ENCODE measurements at places on chromosomes 6 and 20.

GRCh38 chr20:31641391-31641790 is 3.7 kb downstream of the COX4I2 start:
- DNase-seq: no peak

GRCh38 chr6:91341473-91341872 is 754.6 kb upstream of the MAP3K7 start:
- DNase-seq: no peak

GRCh38 chr6:117143647-117144046 is 121.7 kb upstream of the VGLL2 start:
- no peak for DNase-seq

DNA sequence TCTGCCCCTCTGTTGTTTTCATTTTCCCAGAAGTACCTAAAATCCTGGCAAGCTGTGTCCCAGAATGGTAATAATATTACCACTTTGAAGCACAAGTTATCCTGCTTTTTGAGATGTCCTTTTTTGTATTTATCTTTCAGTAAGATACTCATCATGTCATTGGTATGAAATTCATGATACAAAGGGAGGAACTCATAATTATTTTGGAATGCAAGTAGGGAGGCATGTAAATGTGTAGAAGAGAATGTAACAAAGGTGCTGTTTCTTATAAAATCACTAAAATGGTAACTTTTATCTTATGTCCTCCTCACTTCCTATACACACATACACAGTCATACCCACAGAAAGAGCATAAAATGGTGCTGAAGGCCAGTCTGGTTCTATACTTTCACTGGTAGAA is 109.9 kb downstream of the CD2AP start:
- no peak for DNase-seq

DNA sequence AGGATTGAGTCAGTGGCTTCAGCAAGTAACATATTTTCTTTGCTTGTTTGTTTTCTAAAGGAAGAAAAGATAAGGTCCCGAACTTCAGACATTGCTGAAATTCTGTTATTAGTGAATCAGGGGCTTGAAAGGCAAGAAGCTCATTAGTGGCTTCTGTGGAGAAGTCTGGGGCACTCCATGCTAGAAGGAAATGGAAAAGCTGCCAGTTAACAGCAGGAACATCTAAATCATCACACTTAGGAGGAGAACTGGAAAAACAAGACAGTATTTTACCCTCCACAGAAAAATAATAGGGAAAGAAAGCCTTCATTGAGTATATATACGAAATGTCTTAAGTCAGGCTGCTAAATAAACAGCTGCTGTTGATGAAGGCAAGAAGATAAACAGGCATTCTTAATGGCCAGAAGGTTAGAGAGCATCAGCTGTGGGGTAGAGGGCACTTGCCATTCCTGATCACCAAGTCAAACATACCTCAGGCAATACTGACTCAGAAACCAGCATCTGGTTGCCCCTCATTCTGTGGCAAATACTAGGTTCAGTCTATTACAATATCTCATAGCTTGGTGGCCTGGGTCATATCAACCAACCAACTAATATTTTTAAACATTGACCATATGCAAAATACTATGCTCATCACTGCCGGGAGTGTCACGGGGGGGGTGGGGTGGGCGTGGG is 143.2 kb upstream of the TENT5A start:
- DNase-seq: no peak

- DNase-seq: no peak
These were observed 233.4 kb downstream of the CD109 start for GRCh38 chr6:73929405-73929804.

GRCh38 chr6:106637051-106637716 is 7.8 kb downstream of the QRSL1 start:
- DNase-seq: peak; percentile 29

GRCh38 chr20:18578581-18578980 is 9.3 kb upstream of the DTD1 start:
- DNase-seq: no peak

DNA sequence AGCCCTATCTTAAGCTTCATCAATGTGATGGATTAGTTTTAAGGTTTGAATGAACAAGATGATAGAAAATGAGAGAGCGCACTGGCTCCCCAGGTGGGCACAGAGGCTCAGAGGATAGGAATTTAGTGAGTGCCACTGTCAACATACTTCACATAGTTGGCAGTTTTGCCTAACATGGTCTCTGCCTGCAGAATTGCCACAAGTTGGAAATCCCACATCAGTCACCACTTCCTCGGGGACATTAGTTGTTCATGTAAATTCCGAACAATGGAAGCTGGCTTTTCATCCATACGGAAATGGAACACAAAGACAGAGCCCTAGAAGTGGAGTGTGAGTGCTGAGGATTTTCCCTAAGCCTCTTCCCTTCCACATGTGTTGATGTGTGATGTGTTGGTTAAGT is 123.9 kb upstream of the PHACTR1 start:
- peak; percentile 79 for DNase-seq

DNA sequence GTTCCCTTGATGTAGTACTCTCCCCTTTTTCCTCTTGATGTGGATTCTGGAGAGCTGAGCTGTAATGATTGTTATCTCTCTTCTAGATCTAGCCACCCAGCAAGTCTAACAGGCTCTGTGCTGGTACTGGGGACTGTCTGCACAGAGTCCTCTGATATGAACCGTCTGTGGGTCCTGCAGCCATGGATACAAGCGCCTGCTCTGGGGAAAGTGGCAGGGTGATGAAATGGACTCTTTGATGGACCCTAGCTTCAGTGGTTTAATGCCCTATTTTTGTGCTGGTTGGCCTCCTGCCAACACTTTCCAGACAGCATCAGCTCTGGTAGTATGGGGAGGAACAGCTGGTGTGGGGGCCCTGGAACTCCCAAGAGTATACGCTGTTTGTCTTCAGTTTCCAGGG is 216.3 kb downstream of the ADGRG6 start:
- no peak for DNase-seq

DNA sequence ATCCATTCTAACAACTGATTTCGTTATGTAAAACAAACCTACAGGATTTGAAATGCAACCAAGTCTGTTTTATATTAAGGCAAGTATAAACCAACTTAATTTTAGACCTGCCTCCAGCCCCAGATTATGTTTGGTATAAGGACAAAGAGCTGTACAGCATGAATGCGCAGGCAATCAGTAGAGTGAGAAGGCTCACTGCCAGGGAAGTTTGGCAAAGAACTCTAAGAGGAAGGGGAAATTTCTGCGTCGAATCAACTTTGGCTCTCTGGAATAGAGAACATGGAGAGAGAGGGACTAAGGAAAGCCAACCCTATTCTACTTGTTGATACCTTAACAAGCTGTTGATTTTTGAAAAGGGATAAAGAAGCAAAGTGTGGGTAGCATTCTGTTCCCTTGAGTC is 96.9 kb upstream of the FOXO3 start:
- DNase-seq: no peak

DNA sequence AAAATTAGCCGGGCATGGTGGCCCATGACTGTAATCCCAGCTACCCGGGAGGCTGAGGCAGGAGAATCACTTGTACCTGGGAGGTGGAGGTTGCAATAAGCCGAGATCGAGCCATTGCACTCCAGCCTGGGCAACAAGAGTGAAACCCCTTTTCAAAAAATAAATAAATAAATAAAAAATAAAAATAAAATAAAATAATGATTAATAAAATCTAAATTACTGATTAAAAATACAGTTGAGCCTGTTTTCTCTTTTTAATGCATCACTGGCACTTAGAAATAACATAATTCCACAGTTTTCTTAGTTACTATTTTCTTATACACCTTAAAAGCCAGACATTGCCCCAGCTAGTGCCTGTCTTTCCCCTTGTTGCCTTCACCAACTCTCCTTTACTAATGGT is 922.8 kb upstream of the GJE1 start:
- DNase-seq: no peak

DNA sequence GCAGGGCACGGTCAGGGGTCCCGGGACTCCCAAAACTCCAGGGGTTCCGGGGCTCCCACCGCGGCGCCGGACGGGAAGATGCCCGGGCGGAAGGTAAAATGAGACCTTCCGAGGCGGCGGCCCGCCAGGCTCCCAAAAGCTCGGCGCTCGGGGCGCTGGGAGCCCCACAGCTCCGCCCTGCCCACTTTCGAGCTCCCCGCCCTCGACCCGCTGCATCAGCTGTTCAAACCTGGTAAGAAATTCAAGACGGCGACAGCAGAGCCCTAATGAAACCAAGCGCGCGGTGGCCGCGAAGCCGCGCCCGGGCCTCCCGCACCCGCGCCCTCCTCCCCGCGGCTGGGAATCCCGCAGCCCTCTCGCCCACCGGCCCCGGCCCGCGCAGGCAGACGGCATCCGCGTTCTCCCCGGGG is 369 bp downstream of the SLC4A11 start:
- DNase-seq: no peak

DNA sequence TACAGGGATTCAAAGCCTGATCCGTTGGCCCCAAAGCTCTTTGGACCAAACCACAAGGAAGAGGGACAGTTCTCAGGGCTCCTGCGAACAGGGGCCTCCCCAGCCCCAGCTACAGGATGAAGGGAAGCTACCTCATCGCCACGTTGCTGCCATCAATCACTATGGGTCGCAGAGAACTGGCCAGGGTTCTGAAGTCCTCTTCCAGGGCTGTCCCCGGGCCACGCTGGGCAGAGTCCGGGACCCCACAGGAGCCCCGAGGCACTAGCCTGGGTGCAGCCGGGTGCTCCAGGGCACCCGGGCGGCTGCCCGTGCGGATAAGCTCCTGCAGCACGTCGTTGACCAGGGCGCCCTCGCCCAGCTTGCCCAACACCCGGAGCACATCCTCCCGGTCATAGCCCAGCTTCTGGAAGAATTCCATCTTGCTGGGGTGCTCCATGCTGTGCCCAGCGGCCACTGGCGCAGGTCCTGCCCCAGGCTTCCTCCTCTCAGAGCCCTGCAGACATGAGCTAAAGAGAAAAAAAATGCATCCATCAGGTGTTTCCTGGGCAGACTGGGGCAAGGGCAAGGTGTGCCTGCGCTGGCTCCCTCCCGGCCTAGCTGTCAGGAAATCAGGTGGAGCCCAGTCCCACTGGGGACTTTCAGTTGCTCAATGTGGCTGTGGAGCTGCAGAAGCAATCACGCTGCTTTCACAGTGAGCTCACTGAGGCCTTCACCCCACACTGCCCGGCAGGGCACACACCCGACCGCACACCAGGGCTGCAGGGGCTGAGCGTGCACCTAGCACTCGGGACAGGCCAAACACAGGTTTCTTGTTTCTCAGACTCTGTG is 10.5 kb downstream of the ZC3H12D start:
- DNase-seq: no peak

DNA sequence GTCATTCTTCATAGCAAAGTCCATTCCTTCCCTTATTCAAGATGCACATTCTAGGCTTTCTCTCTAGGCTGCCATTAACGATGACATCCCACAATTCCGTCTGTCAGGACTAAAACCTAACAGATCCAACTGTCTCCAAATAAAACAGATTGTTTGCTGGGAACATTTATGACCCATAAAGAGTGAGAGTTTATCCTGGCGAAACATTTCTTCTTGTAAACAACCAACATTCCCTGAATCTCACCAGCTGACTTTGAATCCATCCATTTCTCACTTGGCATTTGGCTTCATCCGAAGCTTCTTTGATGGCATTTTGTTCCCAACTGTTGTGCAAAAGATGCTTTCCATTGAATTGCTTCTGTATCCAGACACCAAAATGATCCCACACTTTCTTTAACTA is 93.1 kb downstream of the OLIG3 start:
- no peak for DNase-seq

- DNase-seq: no peak
These were observed 9.3 kb upstream of the BCAS1 start for GRCh38 chr20:54079652-54080051.

DNA sequence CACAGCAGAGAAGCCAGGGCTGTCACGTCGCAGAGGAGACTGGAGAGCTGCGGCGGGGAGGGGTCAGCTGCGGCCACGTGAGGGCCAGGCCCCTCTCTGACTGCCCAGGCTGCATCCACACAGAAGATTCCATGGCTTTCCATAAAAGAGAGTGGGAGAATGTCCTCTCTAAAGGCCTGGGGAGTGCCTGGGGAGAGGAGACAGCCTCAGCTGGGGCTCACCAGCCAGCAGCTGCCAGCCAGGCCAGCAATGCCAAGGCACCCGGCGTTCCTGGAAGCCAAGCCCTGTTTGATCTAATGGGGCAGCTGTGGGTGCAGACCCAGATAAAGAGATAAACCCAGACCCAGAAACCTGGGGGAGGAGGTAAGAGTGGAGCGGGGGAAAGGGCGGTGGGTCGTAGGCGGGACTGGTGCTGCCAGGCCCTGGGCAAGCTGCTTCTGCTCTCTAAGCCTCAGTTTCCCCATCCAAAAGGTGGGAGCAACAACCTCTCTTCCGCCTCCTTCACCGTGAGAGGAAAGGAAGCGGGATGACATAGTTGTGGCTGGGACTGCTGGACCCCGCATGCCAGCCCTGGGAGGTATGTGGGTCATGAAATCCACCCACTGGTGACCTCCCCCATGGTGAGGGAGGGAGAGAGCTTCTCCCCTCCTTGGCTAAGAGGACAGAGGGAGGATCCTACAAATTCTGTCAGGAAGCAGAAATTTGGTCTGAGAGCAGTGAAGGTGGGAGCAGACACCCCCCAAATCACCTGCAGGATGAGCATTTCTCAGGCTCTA is 3.1 kb upstream of the OSBPL2 start:
- no peak for DNase-seq

- DNase-seq: no peak
These were observed 64.4 kb downstream of the EZR start for GRCh38 chr6:158754738-158755137.

- peak; percentile 52 for DNase-seq
These were observed 63.0 kb upstream of the NCOA3 start for GRCh38 chr20:47438464-47439381.

DNA sequence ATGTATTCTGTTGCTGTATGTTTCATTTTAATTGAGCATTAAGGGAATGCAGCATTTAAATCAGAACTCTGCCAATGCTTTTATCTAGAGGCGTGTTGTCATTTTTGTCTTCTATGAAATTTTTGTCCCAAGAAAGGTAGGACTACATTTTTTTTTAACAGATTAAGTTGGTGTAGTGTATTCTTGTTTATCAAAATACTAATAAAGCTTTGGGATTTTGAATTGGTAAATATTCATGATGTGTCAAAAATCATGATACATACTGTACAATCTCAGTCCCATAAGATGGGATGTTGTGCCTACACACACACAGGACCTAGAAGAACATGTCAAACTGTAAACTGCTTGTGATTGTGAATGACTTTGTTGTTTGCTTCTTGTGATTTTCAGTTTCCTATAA is 11.2 kb upstream of the HMGN4 start:
- DNase-seq: no peak

- DNase-seq: no peak
These were observed 98.8 kb downstream of the ASXL1 start for GRCh38 chr20:32456869-32457478.

GRCh38 chr20:51650685-51651134 is 108.2 kb upstream of the NFATC2 start:
- peak; percentile 81 for DNase-seq

DNA sequence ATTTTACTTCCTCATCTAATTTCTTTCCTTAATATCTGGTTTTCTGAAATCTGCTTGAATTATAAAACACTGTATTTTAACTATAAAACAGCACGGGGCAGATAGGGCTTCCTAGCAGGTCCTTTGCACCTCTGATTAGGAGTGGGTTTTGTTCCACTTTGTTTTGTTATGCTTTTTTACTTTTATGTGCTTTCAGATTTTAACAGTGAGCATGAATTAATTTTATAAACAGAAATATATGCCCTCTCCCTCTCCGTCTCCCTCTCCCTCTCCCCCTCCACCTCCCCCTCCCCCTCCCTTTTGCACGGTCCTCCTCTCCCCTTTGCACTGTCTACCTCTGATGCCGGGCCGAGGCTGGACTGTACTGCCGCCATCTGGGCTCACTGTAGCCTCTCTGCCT is 14.3 kb downstream of the GPX6 start:
- DNase-seq: no peak
